Activated CD8-positive, alpha-beta T cell treated with anti-CD3 and anti-CD28 coated beads for 36 hours (primary cell): ENCODE measurements at places on chromosomes 12 and 14. TPM values are rescaled to one million over a fixed set of nuclear protein-coding genes. Genes with fewer than 3 reads are reported as not detected.

DNA sequence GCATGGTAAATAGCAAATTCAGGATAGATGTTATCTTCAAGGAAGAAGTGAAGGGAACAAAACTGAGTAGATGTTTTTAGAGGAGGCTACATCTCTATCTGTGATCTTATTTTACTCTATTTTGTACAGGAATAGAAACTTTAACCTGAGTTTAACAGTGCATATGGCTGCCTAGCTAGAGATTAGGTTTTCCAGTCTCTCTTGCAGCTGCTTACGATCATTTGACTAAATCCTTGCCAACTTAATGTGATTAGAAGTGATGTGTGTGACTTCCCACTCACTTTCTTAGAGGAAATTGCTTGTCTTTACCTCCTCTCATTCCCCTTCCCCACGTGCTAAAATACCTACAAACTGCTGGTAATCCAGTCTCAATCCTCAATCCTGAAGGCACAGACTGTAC is 26.5 kb upstream of the SLC15A5 start:
- no peaks in the 10 kb centered on the region for H3K27me3 ChIP-seq
- H3K27ac ChIP-seq, result no peak overlapping the region
- H3K4me1 ChIP-seq, result no peaks in the 10 kb centered on the region
- no peak for DNase-seq
- no peak overlapping the region for H3K4me3 ChIP-seq

- peak overlapping the region; percentile 65 for H3K27ac ChIP-seq
- peaks cover 19% of the 10 kb centered on the region for H3K4me1 ChIP-seq
Measured at GRCh38 chr12:123268850-123269249, 2.8 kb downstream of the CDK2AP1 start.

GRCh38 chr14:59534361-59534987 is 42.1 kb downstream of the CCDC175 start:
- peaks cover 10% of the 10 kb centered on the region for H3K27me3 ChIP-seq
- H3K27ac ChIP-seq, result no peak overlapping the region
- no peaks in the 10 kb centered on the region for H3K4me1 ChIP-seq
- H3K4me3 ChIP-seq, result no peak overlapping the region
- no peak for DNase-seq

Gene BIN2
- 41.7 TPM for total RNA-seq
